Stimulated activated CD4-positive, alpha-beta T cell treated with anti-CD3 and anti-CD28 coated beads, Interleukin-1b, Interleukin-23, amount 100 ng/mL, for 1 hour (primary cell): ENCODE measurements at places on chromosomes 13 and 19.
A peak's percentile ranks its signal among the peaks of the same experiment; 100 is the strongest.

DNA sequence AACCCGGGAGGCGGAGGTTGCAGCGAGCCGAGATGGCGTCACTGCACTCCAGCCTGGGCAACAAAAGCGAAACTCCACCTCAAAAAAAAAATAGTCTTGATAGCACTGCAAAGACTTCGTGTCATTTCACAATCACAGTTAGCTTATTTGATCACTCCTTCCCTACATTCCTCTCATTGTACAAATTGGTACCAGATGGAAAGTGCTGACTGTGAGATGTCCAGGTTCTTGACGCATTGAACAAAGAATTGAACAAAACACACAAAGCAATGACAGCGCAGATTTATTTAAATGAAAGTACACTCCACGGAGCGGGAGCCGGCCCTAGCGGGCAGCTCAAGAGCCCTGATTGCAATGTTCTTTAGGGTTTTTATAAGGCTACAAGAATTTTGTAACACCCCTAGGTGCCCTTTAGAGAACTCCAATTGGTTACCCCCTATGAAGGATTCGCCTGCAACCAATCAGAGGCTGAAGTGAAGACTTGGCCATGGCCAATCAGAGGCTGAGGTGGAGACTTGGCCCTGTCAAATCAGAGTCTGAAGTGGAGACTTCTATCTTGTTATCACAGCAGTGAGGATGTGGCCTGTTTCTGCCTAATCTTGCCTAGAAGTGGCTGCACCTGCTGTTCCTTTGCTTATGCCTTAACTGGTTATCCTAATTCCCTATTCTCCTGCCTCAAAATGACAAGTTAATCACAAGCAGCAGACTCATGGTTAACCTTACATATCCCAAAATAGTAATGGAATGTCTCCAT, 16.7 kb downstream of the ZNF556 start:
- DNase-seq, result no peak

DNA sequence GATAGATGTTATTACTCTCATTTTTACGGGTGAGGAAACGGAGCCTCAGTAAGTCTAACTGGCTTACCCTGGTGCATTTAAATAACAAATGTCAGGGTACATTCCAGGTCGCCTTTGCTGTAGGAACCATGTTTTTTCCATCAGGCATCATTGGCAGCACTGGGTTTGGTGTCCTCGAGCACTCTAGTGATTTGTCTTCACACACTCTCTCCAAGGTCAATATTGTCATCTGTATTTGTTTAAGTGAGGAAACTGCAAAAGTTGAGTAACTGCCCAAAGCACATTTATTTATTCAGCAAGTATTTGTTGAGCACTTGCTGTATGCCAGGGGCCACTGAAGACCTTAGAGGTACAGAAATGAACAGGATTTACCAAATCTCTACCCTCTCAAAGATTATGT, 78.6 kb downstream of the DCT start:
- DNase-seq, result no peak

- DNase-seq, result no peak
Measured at GRCh38 chr13:98214707-98215106, 37.6 kb upstream of the RNF113B start.

- DNase-seq, result no peak
Measured at GRCh38 chr13:80865329-80865728, 524.4 kb upstream of the SPRY2 start.

GRCh38 chr13:32538143-32538620, 413 bp downstream of the N4BP2L2 start:
- no peak for DNase-seq

GRCh38 chr13:55159765-55160164, 1981.0 kb upstream of the PRR20A start:
- DNase-seq, result no peak

- DNase-seq, result no peak
Measured at GRCh38 chr19:13681509-13681908, 82.8 kb upstream of the MRI1 start.

GRCh38 chr19:55504252-55504603, 16.0 kb downstream of the SSC5D start:
- DNase-seq, result no peak

DNA sequence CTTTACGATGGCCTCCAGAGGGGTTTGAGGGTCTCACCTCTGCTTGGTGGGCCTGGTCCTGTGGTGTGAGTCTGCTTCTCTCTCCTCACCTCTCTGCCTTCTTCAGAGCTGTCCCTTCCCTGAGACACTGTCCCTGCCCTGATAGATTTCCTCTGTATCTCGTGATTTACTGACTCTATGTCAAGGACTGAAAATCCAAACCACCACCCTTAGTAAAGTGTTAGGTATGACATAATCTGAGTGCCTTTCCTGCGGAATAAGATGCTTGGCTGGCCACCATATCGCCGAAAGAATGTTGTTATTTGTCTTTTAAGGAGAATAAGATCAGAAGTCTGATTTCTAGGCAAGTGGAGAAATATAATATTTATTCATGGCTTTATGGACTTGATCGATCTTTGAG, 7.2 kb downstream of the SLC25A15 start:
- no peak for DNase-seq

- DNase-seq, result no peak
Measured at GRCh38 chr19:541699-542098, 2.2 kb upstream of the GZMM start.

DNA sequence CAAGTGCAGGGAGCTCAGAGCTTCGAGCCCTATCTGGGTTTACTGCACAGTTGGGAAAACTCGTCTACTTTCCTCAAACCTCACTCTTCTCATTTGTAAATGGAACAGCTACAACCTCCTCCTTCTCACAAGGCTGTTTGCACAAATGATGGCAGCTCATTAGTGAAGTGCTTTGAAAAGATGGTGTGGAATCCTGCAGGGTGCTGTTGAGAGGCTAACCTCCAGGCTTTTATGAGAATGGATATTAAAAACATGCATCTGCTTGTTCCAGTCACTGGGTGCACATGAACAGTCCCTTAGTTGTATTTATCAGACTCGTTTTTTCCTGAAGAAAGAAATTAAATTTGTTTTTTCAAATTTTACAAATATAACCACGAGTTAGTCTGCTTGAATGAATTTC, 36.6 kb downstream of the PCDH8 start:
- no peak for DNase-seq

GRCh38 chr13:23377983-23378632, 55.4 kb downstream of the SACS start:
- DNase-seq, result peak; percentile 23

DNA sequence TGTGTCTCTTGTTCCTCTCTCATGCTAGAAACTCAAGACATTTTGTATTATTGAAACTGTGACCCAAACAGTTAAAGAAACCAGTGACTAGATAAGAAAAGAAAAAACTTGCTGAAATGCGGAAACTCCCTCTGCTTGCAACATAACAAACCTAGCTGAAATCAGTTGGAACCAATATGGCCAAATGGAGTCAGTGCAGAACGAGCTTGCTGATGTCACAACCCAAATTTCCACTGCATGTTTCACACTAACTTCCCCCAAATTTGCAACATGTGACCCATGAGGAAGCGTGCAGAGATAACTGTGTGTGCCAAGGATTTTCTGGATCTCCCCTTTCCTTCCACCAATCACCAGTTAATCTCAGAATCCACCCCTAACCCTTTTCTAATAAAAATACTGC, 208.0 kb downstream of the DLEU7 start:
- no peak for DNase-seq

- DNase-seq, result peak; percentile 69
Measured at GRCh38 chr19:35959040-35959967, 23.1 kb downstream of the LRFN3 start.

DNA sequence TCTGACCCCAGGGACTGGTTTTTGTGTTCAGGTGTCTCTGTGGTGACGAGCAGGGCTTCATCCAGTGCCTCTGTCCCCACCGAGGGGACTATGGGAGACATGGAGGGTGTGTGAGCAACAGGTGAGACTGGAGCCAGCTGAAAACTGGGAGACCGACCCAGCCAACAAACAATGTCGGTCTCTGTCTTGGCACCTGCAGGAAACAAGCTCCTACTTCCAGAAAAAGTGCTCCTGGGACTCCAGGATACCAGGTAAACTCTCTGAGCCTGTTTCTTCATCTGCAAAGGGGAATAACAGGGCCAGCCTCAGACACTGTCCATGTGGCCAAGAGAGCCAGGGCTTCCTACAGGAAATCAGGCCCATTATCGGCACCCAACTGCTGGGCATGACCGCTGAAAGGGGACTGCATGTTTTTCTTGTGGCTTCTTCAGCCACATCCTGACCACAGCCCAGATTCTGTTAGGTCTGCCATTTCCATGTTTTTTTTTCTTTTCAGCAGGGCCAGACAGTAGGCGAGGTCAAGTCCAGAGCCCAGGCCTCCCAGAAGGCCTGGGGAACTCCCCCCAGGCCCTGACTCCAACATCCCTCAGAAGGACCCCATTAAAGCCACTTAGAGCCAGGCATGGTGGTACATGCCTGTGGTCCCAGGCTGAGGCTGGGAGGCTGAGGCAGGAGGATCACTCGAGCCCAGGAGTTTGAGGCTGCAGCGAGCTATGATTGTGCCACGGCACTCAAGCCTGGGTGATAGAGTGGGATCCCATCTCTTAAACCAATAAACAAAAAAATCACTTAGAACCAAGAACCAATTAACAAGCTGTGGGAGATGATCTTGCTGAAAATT, 836 bp upstream of the BST2 start:
- no peak for DNase-seq

DNA sequence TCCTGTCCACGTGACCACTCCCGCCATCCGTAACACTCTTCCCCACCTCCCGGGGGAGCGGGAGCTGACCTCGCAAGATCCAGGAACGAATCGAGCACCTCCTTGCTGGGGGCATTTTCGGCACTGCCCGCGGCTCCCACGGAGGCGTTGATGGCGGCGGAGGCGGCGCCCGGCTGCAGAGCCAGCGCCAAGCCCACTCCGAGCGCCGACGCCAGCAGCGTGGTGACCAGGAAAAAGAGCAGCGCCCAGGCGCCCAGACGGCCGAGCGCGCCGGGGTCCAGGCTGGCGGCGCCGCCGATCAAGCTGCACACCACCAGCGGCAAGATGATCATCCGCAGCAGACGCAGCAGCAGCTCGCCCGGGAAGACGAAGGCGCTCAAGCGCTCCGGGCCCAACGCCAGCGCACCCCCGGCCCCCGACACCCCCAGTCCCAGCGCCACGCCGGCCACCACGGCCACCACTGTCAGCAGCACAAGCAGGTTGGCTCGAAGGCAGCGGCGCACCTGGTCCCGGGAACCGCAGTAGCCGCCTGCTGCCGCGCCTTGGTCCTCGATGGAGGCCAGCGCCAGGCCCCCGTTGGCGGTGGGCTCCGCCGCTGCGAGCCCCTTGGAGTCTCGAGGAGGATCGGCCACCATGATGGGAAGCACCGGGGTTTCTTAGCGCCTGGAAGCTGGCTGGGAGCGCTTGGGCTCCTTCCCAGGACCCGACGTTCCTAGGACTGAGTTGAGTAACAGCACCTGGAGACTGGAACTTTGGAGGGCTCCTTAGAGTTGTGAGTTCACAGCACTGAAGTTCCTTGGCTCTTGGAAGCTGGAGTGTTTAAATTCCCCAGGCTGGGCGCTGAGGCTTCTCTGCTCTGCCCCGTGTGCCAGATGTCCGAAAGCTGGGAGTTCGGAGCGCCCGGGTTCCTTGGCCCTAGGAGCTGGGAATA, 798 bp downstream of the SLC1A5 start:
- no peak for DNase-seq

DNA sequence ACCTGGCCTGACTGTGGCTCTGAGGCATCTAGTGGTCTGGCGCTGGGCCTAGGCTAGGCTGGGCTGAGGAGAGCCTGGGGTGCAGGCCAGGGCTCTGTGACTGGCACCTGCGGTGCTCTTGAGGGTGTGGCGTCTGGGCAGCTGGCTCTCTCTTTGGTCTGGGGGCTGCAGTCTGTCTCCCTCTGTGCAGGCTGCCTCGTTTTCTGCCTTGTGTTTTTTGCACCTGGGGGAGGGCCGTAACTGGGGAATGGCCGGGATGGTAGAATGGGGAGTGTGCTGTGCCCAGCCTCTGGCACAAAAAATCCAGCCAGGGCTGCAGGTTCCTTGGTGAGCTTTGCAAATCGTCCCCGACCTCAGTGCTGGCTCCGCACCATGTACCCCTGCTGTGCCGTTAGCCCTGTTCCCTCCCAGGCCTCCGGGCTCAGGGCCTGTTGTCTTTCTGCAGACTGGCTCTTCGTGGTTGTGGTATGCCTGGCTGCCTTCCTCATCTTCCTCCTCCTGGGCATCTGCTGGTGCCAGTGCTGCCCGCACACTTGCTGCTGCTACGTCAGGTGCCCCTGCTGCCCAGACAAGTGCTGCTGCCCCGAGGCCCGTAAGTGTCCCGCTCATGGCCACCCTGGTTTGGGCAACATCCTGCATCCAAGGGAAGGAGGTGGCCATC, 6.5 kb upstream of the USF2 start:
- DNase-seq, result no peak

DNA sequence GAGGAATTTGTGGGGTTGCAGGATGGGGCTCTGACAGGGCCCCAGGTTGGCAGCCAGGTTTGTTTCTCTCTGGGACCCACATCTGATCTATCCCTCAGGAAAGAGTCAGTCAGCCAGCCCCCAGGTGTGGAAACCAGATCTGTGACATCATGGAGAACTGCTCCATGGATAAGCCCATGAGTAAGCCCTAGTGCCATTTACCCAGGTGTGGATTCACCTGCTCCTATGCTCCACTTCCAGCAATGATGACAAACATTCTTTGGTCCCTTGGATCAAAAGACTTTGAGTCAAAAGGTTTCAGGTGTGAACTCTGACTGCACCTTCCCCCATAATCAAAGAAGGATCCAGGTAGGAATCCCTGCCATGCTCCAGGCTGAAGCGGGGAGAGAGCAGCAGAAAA, 26.9 kb upstream of the IGFL4 start:
- DNase-seq, result no peak

GRCh38 chr13:40318366-40318765, 348.1 kb downstream of the FOXO1 start:
- DNase-seq, result no peak
